ENCODE measurements at places on chromosomes 2 and 18.
A peak's percentile ranks its signal among the peaks of the same experiment; 100 is the strongest.

- ATAC-seq, result no peak
Observed at GRCh38 chr18:51821610-51822009, 518.4 kb upstream of the DCC start.

GRCh38 chr18:68916734-68917133, 118.9 kb downstream of the CCDC102B start:
- peak; percentile 45 for ATAC-seq

GRCh38 chr2:169087757-169088379, 18.5 kb downstream of the DHRS9 start:
- no peak for ATAC-seq

- ATAC-seq, result no peak
Observed at GRCh38 chr2:20671036-20671735, 4.2 kb downstream of the GDF7 start.

DNA sequence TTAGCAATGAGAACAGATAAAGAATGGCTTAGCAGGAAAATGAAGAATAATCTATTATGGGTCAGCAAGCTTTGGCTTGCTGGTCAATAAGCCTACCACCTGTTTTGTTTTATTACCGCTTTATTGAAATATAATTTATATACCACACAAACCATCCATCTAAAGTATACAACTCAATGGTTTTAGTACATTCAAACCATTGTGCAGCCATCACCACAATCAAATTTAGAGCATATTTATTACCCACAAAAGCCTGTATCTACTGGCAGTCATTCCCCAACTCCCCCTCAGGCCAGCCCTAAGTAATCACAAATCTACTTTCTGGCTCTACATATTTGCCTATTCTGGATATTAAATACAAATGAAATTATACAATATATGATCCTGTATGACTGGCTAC, 17.2 kb downstream of the PPP3R1 start:
- ATAC-seq, result no peak

- ATAC-seq, result peak; percentile 53
Observed at GRCh38 chr18:58669731-58670378, 1.4 kb upstream of the MALT1 start.

DNA sequence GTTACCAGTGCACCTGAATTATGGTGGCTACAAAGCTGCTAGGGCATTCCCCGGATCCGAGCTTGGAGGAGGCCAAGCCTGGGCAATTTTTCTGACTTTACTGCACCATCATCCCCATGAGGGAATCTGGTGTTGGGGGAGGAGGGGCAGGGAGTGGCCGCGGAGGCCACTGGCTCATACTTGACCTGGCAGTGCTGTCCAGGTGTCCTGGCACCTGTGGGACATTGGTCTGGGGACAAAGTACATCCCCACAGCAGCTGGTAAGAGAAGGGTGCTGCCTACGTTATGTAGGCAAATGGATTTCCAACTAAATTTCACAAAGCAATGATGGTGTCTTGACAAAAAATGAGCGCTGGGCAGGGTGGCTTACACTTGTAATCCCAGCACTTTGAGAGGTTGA, 48.3 kb downstream of the KLHL29 start:
- ATAC-seq, result no peak

GRCh38 chr2:118223992-118224894, 136.0 kb downstream of the INSIG2 start:
- ATAC-seq, result no peak

GRCh38 chr2:135563793-135564192, 32.5 kb downstream of the R3HDM1 start:
- no peak for ATAC-seq

GRCh38 chr2:460861-461260, 173.0 kb upstream of the ALKAL2 start:
- ATAC-seq, result peak; percentile 33

DNA sequence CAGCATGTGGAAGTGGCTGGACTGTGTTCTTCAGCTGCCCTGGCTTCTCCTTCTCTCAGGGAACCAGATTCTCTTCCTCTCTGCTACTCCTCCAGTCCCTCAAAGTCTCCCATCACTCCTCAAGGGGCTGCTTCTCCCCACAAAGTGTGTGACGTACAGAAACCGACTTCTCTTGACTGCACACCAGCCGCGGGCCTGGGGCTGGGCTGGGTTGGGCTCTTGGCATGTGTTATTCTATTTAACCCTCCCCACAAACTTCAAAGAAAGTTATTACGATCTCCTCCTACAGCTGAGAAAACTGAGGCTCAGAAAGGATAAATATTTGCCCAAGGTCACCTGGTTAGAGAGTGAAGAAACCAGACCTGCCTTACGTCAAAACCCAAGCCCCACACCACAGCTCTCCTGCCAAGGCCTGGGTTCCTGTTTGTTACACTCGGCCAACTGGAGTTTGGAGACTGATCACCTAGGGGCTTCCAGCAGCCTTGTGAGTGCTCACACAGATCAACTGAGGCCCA, 269.0 kb downstream of the TFCP2L1 start:
- ATAC-seq, result no peak

DNA sequence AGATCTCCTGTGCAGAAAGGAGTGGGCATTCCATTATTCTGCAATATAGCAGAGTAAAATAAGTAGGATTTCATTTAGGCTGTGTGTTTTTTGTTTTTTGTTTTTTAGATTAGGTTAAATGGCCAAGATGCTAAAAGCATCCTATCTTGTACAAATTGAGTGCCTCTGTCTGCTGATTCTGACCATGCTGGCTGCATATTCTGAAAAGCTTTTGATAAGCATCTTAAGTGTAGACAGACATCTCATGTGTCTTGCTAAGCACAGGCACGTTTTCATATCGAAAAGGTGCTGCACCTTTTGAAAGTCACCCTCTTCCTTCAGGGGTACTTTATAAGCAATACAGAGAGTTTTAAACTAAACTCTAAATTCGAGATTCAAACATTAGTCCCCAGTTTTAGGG, 74.0 kb upstream of the BCL11A start:
- ATAC-seq, result no peak

GRCh38 chr18:13382366-13382953, 163.9 kb downstream of the LDLRAD4 start:
- ATAC-seq, result peak; percentile 60

DNA sequence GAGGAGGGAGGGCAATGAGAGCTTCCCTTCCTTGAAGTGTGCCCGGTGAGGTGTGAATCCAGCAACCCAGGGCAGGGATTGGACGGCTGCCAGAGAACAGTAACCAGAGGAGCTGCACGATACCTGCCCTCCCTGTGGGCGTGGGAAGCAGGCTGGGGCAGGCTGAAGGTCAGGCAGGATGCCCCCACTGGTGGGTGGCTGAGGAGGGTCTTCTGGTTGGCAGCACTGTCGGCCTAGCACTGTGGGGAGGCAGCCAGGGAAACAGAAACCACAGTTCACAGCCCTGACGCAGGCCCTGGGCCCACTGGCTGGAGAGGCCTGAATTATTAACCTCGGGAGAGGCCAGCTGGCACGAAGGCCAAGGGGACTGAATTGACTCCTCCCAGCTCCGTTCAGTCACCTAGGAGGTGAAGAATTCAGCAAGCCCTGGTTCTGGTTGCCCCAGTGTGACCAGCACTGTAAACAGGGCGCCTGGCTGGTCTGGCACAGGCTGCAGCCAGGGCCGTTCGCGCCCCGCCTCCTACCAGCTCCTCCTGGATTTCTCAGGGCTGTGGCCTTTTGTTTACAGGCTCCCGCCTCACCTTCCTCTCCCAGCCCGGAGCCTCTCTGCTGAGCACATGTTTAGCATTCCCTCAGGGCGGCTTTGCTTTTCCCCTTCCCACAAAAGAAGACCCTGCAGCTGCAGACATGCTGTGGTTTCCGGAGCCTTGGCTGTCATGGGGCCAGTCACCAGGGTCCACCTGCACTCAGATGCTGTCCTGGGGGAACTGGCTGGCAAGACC, 97.8 kb downstream of the B3GNT2 start:
- ATAC-seq, result peak; percentile 89

DNA sequence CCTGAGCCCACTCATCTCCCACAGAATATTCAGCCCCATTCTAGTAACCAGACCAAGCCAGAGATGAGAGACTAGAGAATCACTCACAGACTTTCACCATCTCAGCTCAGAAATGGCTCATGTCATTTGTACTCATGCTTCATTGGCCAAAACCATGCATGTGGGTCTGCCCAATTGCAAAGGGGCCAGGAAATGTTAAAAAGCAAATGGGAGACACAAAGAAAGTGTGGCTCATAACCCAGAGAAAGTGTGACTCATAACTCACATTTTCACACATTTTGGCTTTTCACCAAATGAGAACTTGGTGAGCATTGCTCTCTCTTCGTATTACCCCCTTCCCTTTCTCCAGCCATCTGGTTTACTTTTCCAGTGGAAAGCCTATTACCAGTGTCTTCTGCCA, 66.2 kb downstream of the MDH1 start:
- ATAC-seq, result no peak

DNA sequence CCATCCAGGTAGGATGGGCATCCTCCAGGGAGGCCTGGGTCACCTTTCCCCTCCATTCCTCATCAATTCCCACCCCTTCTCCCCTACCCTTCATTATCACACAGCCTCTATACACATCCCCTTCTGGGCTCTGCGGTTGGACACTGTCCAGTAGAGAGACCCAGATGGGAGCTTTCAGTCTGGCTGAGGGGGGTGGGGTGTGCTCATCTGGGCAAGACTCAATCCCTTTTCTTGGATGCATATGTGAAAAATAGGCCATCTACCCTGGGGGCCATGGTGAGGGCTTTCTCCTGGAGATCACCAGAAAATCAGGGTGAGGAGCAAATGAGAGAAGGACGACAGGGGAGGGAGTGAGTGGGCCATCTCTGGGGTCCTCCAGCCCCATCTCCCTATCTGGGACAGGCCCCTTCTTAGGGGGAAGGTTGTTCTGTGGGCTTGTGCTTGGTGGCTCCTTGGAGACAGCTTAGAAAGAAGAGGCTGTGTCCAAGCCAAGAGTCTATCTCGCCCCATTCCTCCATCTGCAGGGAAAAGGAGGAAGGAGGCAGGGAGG, 160.1 kb downstream of the DYSF start:
- ATAC-seq, result no peak

DNA sequence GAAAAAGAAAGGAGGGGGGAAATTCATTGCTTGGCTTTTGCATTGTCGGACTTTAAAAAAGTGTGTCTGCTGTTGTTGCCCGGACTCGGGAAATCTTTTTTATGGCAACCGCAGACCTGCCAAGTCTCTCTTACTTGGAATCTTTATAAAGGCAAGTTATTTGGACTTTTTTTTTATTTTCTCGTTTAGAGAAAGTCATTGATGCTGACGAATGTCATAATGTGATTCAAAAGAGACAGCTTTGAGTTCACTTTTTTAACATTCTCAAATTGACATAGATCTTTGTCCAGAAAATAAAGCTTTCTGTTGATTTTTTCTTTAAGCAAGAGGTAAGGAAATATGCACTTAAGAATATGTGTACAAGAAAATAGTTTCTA, 651 bp upstream of the ZNF521 start:
- no peak for ATAC-seq

- ATAC-seq, result no peak
Observed at GRCh38 chr2:141438536-141438935, 692.3 kb downstream of the LRP1B start.

DNA sequence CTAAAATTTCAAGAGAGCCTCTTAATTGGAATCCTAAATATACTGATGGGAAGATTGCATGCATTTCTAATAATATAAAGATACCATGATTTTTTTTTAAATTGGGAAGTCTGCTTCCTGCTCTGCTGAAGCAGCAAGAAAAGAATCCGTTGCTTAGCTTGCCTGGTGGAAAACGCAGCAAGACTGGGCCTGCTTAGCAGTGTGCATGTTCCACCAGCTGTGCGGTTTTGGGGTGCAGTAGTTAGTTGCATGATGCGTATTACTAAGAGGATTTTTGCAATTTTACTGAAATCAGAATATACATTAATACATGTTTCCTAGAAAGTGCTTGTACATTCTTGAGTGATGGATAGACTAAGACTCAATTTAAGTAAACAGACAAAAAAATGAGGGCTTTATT, 319.9 kb downstream of the CMPK2 start:
- no peak for ATAC-seq

DNA sequence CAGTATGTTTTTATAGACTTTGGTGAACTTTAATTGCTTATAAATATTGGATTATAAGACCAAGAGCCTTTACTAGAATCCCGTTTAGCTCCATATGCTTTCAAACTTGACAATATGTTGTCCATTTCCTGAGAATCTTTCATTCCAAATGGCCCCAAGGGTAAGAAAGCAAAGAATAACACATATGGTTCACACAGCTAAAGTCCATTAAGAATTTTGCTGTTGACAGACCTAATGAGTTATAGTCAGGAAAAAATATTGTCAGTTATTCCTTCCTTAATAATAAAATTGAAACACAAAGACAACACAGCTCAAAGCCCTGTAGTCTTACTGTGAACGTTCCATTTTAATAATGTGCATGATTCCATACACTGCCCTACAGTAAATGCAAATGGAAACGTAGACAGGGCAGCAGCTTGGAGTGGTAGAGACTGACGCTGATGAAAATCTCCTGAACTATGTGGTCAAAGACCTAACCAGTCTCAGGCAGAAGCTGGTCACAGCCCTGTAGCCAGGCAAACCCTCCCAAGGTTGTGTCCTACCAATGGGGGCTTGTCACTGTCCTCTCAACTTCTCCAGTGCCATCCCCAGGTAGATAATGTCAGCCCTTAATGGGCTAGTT, 49.0 kb upstream of the ATIC start:
- ATAC-seq, result no peak

- ATAC-seq, result no peak
Observed at GRCh38 chr2:70827388-70827787, 7.0 kb upstream of the CLEC4F start.

GRCh38 chr2:179853108-179853507, 8.3 kb downstream of the ZNF385B start:
- ATAC-seq, result no peak

DNA sequence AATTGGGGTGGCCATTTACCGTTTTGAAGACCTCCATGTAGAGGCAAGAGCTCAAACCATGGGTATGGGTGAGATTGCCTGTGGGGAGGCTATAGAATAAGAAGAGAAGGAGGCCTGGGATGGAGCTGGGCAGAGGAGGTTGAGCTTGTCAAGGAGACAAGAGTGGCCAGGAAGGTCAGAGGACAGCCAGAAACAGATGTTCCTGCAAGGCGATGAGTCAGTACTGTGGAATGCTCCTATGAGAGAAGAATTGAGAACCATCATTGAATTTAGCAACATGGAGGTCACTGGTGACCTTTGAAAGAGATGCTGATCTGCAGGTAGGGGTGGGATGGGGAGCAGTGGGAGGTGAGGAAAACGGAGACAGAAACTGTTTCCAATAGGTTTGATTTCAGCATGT, 3.5 kb downstream of the ACSL3 start:
- ATAC-seq, result no peak

DNA sequence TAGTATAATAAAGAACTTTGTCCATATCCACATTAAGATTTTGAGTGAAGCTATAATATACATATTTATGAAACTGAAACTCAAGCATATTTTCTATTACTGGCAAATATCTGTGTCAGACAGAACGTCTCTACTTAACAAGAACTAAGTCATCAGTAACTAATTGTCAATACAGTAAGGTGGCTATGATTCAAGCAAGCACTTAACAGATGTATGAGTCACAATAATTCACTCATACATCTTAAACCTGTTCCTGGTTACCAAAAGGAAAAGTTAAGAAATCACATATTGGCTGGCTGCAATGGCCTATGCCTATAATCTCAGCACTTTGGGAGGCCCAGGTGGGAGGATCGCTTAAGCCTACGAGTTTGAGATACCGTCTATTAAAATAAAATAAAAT, 96.0 kb downstream of the SOS1 start:
- ATAC-seq, result peak; percentile 90
